AG09309 (cell line): ENCODE measurements at places on chromosomes 11 and 22.
A peak's percentile ranks its signal among the peaks of the same experiment; 100 is the strongest.

DNA sequence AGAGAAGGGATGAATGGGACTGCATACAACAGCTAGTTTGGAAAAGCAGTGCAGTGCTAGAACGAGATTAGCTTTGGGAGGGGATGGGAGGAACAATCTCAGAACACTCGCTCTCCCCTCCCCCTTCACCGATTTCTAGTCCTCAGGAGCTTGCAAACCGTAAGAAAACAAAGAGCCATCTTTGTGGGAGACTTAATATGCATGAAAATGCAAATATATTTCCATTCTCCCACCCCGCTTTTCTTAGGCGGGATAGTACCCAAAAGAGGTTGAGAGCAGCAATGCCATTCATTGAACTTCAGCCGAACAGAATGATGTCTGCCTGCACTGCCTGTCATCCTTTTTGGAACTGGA lies 1.1 kb downstream of the SPINDOC start:
- DNase-seq, result no peak

DNA sequence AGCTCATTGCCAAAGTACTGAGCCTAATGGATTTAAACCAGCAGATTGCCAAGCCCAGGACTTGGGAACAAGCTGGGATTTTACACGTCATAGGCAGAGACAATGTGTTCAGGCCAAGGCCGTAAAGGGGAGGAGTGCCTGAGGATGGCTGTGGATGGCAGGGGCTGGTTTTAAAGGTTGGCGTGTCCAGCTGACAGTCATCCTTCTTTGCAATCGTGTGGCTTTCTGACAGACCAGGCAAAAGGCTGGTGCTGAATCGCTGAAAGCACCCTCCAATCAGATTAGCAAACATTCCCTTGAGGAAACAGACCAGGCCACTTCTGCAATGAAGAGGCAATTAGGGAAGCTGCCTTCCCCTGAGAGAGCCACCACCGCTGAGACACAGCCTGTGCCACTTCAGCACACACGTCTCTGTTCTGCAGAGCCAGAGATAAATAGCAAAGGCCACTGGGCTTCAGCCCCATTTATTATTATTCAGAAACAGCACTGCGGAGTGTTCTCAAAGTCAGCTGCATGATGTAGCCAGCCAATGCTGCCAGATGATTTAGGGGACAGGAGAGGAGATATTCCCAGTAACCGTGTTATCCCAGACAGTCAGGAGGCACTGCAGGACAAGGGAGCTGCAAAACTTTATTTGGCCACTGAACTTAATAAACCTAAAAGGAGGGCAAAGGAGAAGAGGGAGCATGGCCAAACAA lies 54.2 kb upstream of the CSNK2A3 start:
- no peak for DNase-seq

- DNase-seq, result peak; percentile 84
Observed at GRCh38 chr22:26894766-26895485, 237.5 kb downstream of the MIAT start.

DNA sequence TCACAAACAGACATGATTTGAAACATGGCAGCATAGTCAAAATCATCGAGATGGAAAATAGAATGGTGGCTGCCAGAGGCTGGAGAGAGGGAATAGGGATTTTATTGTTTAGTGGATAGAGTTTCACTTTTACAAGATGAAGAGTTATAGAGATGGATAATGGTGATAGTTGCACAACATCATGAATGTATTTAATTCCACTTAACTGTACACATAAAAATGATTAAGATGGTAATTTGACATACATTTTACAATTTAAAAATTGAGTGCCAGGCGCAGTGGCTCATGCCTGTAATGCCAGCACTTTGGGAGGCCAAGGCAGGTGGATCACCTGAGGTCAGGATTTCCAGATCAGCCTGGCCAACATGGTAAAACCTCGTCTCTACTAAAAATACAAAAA lies 21.2 kb downstream of the TTC28 start:
- DNase-seq, result no peak

DNA sequence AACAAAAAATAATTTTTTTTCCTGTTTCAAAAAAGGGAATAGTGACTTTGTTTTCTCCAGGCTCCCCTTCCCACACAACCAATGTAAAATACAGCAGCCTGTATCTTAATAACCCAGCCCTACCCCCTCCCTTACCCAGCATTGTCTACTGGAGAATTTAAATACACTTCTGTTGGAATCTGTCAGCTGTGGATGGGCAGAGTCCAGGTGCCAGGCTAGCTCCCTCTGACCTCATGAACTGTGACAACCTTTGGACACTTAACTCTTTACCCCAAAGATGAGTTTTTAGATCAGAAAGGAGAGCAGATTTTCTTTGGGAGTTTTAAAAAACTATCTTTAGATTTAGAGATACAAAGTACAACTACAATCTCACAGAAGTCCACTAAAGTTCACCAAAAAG lies 42.9 kb downstream of the DDX6 start:
- DNase-seq, result no peak

- DNase-seq, result no peak
Observed at GRCh38 chr11:128734103-128734831, 40.4 kb downstream of the FLI1 start.

GRCh38 chr22:40023341-40023841 lies 28.6 kb downstream of the FAM83F start:
- DNase-seq, result no peak

- DNase-seq, result no peak
Observed at GRCh38 chr22:38631724-38632123, 24.5 kb downstream of the FAM227A start.

- no peak for DNase-seq
Observed at GRCh38 chr22:37476389-37477329, 9.5 kb downstream of the MFNG start.

DNA sequence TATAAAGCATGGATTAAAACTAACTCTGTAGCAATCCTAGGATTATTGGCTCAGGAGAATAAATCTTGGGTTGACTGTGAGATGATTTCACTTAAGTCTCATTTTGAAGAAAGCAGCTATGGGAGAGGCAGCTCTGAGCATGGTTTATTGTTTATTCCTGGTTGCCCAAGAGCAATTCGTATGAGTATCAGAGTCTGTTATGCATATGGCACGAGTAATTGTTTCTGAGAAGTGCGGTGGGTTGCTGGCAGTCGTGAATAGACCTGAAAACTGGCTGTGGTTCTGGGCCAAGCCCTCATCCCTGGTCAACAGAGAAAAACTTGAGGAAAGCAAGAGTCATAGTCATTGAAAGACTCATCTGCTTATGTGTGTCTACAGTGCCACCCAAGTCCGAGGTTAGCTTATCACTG lies 26.8 kb downstream of the DIXDC1 start:
- no peak for DNase-seq

DNA sequence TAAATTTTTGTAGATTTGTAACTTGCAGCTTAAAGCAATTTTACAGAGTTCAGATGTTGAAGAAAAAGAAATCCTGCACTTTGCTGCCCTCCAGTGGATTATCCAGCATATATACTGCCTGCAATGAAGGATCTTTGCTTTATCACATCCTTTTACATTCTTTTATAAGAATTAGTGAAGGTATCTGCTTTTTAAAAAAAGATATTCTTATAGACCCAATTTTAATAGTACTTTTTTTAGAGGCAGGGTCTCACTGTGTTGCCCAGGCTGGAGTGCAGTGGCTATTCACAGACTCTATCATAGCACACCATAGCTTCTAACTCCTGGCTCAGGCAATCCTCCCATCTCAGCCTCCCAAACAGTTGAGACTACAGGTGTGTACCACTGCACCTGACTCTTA lies 60.7 kb downstream of the TTC17 start:
- DNase-seq, result no peak

DNA sequence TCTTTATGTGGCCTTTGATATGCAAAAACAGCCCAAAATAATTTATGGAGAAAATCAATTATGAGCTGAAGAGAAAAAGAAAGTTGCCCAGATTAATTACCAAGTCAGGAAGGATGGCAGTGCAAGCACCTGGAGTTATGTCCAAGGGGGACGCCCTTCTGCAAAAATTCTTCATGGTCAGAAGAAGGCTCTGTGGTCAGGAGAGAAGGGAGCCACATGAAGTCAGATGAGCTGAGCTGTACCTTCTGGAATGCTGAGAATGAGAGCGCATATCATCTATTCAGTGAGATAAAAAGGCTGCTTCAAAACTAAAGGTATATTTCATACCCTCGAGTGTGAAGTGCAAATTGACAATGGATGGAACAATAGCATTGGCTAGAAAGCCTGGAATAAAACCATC lies 607.4 kb downstream of the NTM start:
- peak; percentile 16 for DNase-seq

DNA sequence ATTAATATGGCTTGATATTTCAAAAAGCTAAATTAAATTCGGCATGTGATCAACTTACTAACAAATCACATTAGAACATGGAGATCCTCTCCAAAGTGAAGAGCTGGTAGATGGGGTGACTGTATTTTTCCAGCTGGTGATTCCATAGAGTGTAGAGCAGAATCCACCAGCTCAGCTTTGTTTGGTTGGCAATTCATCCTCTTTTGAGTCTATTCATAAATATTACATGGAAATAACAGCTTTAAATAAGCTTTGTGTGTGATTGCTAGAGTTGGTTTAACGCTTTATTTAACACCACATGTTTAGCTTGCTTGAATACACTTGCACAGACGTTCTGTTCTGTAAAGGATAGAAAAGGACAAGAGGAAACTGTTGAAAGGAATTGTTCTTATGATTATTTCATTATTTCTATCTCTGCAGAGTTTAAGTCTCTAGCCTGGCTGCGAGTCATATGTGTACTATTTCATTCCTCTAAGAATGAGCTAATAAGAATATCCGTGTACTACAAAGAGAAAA lies 738.3 kb upstream of the KIRREL3 start:
- DNase-seq, result no peak

- no peak for DNase-seq
Observed at GRCh38 chr11:14262271-14262846, 96.6 kb downstream of the RRAS2 start.

- no peak for DNase-seq
Observed at GRCh38 chr11:10303558-10304363, 1.1 kb upstream of the ADM start.

DNA sequence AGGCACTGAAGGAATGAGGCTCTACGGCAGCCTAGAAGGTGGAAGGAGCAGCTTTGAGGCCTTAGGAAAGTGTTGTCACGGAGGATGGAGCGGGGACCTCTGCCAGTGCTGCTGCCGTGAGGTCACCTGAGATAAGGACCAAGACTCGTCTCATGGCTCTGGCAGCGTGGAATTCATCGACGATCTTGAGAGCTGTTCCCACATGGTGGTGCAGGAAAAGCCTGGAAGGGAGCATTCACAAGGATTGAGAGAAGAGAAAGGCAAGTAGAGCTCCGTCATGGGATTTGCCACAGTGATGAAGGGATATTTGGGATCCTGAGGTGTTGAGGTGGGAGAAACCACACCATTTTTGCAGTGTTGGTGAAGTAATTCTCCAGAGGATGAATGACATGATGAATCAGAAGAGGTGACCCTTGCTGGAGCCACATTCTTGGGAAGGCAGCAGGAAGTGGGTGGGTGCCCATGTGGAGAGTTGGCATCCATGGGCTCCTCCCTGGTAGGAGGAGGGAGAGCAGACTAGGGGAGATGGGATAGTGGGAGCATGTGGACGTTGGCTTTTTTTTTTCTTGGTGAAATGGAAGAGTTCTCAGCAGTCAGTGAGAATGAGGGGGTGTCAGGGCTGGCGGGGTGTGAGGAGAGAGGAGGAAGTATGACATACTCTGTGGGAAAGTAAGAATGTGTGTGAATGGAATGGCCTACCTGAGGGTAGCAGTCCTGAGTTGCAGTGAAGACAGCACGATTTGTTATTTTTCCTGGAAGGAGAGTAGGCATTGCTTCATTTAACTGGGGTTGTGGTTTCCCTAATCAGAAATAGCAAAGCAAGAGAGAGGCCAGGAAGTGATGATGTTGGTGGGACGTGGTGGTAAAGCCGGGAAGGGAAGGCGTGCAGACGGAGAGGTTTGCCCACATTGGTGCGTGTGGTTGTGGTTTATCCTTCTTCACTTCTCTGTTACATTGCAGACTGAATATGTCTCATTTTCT lies 11.1 kb downstream of the PPP6R3 start:
- DNase-seq, result peak; percentile 92

DNA sequence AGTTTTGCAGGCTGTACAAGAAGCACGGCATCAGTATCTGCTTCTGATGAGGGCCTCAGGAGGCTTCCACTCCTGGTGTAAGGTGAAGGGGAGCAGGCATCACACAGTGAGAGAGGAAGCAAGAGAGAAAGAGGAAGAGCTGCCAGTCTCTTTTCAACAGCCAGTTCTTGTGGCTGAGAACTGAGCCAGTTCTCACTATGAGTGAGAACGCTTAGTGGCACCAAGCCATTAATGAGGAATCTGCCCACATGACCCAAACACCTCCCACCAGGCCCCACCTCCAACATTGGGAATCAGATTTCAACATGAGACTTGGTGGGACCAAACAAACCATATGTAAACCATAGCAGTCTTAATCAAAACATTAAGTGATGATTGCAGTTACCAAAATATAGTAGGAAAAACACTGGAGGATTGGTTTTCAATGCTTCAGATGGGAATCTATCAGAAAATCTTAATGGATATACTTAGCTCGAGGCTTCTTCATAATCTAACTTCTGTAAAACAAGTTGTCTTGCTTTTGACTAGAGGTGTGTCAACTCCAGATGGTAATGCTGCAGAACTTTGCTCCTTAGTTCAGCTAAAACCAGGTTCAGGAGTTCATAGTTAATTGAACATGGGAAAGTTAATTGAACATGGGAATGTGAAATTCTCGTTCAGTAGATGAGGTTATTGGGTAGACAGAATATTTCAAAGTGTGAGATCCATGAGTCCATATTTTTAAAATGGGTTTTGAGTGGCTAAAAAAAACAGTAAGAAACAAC lies 12.2 kb downstream of the FAR1 start:
- DNase-seq, result no peak

GRCh38 chr11:124751741-124752470 lies at the start of gene VSIG2:
TSS of gene VSIG2 (minus strand) at chr11:124752255. CDS start at chr11:124752137, 118 bp downstream.
- DNase-seq, result no peak

GRCh38 chr11:10911907-10912306 lies 54.1 kb upstream of the ZBED5 start:
- DNase-seq, result no peak

DNA sequence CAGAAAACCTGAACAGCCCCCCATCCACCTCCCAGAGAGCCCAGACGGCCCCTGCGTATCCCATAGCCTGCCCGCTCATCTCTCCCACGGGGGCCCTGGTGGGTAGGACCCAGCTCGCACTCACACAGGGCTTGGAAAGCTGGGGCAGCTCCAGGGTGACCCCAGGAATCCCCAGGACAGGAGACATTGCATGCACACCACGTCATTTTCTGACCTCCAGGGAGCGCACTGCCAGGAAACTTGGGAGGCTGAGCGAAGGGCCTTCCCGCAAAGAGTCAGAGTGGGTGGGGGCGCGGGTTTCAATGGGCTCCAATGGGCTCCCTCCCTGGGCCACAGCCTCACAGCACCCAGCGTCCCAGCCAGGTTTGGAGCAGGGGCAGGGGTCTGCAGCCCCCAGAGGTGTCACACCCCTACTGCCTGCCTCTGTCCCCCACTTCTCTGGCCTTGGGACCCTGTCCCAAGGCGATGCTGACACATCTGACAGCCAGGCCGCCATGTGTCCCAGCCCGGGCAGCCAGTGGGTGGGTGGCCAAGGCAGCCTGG lies 8.2 kb upstream of the SYT8 start:
- peak; percentile 29 for DNase-seq

- peak; percentile 1 for DNase-seq
Observed at GRCh38 chr11:22920939-22921565, 60.8 kb upstream of the CCDC179 start.
